ENCODE measurements at places on chromosomes 4 and X.

DNA sequence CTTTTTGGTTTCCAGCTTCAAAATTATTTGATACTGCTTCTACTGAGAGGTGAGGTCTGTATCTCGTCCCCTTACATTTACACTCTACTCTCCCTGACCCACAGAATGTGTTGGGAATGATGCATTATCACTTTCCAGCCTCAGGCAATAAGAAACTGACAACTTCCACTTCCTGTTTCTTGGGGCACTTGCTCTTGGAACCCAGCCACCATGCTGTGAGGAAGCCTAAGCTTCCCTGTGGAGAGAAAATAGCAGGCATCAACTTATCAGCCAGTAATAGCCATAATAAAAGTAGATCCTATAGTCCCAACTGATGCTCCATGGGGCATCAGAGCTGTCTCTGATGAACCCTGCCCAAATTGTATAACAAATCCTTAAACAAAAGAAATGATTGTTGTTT is 32.6 kb downstream of the RELL1 start:
- DNase-seq, result no peak

DNA sequence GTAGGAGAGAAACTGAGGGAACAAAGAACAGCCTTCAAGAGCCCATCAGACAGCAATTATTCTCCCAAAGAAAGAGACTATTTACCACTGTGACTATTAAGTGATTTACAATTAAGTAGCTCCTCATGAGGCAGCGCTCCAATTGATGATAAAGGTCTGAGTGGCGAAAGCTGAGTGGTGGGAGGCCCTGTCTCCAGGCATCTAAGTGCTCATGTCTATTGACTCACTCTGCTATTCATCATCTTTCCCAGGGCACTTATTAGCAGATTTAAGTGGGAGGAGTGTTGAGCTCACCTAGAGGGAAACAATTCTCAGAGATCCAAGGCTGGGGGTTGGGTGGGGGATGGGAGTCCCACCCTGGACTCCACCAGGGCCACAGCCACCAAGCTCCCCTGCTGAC is 23.3 kb downstream of the AMER1 start:
- DNase-seq, result no peak

DNA sequence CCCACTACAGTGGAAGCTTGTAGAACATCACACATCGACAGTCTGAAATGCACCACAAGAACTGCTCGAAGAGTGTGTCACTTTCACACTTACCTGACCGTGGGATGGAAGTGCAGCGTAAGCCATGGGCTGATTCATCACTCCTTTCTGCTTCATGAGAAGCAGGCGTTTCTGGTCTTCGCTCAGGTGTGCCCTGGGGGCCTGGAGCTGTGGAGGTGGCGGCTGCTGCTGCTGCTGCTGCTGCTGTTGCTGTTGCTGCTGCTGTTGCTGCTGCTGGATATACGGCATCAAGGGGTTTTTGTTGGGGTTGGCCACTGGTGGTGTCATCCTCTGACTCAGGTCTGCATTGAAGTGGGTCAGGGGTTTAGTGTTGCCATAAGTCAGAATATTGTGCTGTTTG is 223.6 kb downstream of the MGST2 start:
- DNase-seq, result no peak

DNA sequence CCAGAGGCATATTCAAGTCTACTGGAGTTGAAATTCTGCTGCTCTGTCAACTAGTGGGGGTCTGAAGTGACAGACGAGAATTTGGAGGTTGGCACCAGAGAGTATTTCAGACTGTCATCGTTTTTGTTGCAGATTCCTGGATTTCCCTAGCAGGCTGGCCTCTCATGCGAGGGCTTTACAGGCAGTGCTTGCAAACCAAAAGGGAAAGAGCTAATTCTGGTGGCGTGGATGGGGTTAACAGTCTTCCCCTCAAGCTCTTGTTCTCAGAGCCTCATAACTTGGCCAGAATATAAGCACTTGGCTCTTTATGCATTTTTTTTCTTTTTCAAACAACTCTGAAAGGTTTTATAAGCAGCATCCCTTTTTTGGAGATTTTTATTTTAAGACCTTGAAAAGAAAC is at the start of gene SPARCL1:
Gene SPARCL1, minus strand, starts transcription at position 190 of the 400 bp plus-strand sequence. CDS start 29,802 bp downstream, outside the sequence.
- peak; percentile 30 for DNase-seq

- DNase-seq, result no peak
Measured at GRCh38 chrX:57772637-57773036, 92.6 kb upstream of the NLRP2B start.

GRCh38 chrX:3271183-3271833 is 75.1 kb downstream of the MXRA5 start:
- no peak for DNase-seq

DNA sequence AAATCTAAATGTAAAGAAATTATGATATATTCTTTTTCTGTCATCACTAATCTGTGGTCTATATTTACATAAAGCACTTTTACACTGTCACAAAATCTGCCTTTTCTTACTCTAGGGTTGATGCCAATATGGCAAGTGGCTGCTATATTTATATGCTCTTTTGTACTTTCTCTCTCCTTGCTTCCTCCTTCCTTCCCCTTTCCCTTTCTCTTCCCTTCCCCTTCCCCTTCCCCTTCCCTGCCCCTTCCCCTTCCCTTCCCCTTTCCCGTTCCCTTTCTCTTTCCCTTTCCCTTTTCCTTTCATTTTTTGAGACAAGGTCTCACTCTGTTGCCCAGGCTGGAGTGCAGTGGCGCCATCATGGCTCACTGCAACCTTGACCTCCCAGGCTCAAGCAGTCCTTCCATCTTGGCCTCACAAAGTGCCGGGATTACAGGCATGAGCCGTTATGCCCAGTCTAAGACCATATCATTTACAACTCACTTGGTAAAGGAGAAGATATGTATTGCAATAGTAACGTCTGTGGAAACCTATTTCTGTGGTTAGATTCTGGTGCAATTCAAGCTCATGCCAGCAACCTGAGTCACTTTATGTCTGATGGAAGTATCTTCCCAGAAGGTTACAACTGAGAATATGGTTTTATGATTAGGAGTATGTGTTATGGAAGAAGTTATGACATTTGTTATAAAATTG is 13.9 kb upstream of the PLAC8 start:
- no peak for DNase-seq

- DNase-seq, result no peak
Measured at GRCh38 chr4:170743633-170744032, 653.9 kb upstream of the AADAT start.

GRCh38 chr4:3241898-3242524 is 6.9 kb upstream of the MSANTD1 start:
- no peak for DNase-seq

DNA sequence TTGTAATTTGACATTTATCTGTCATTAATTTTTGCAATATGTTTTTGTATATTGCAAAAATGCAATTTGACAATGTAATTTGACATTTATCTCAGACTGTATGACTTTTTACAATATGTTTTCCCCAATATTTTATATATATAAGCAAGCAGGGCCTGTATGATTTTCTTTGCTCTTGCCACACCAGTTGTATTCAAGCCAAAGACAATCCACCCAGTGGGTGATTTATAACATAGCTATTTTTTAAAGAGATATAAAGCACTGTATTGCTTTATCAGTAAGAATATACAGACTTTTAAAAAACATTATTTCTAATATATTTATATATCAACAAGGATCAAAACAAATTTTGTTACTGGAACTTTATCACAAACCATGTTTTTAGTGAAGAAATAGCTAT is 47.3 kb downstream of the SLIT2 start:
- DNase-seq, result no peak

DNA sequence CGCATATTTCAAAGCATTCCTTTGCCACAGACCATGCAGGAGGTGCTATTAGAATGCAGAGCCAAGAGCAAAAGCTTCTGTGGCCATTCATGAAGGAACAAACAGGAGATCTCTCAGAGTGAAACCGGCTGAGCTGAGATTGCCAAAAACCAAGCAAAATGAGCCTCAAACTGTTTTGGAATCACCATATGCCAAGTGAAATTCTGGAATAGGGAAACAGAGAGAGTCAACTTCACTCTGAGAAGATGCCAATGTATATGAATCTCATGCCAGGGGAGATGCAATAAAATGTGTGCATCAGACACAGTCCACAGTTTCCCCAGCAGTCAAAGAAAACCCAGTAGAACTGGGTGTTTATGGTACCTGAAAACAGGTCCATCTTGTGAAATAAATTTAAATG is 42.3 kb downstream of the SRPX start:
- DNase-seq, result no peak

DNA sequence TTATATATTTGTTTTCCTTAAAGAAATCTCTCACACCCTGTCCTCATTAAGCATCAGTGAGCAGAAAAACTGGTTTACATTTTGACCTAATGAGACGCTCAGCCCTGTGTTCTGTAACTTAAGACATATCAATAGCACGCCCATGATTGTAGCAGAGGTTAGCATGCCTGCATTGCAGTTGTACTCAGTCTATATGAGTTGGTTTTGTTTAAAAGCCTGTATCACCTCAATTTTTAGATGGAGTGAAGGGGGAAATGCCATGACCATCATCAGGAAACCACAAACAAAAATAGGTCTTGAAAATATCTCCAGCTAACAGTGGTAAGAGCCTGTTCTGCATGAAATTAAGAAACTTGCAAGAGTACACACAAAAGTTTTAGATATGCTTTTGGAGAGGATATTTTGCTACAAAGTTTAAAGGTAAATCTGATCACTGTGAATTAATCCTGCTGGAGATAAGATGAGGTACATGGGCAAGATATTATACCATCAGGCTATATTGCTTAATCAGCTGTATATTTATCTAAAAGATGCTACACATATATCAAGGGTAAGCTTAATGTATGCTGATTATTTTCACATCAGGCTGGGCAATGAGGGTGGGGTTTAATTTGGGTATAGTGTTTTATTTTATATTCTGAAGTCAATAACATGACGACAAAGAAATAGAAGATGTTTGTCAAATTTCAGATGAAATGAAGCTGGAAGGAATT is 13.1 kb upstream of the COQ2 start:
- no peak for DNase-seq

DNA sequence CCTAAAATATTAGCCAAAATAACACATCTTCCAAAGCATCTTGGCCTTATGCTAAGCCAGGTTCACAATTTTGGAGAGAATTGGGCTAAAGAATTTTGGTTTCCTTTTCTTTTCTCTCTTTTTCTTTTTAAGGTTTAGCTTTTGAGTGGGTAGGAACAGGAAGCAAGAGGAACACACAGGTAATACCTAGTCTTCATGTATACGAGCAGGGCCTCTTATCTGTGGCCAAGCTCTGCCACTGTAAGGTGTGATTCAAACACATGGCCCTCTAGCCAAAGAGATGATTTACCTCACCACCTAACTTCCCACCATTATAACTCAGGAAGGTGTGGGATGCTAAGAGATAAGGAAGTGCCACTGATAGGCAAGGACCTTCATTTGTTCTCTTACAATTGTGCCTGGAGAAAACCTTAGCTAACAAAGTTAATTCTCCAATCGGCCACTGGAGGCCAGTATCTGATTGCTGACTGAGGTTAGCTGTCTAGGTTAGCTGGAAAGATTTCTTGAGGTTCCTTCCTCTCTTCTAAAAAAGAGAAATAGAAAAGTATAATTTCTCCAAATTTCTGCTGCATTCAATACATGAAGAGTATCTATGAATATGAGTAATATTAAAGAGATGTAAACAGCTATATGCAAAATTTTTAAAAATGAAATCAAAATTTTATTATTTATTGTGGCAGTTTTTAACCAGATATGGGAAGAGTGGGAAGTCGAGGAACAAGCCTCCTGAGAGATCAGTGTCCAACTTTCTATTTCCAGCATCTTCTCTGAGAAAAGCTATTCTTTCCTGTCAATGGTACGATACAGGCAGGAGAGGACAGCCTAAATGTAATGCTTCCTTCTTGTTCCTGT is 30.1 kb upstream of the BBS7 start:
- DNase-seq, result peak; percentile 71

GRCh38 chr4:183158062-183158461 is 59.0 kb downstream of the WWC2 start:
- DNase-seq, result no peak

All from neural progenitor cell (in vitro differentiated cells).